ENCODE measurements at places on chromosomes 16 and 17.

GRCh38 chr16:73605309-73605708 is 557.4 kb upstream of the ZFHX3 start:
- no peak for DNase-seq

GRCh38 chr17:2237521-2237921 is 66.1 kb downstream of the SMG6 start:
- DNase-seq, result no peak

DNA sequence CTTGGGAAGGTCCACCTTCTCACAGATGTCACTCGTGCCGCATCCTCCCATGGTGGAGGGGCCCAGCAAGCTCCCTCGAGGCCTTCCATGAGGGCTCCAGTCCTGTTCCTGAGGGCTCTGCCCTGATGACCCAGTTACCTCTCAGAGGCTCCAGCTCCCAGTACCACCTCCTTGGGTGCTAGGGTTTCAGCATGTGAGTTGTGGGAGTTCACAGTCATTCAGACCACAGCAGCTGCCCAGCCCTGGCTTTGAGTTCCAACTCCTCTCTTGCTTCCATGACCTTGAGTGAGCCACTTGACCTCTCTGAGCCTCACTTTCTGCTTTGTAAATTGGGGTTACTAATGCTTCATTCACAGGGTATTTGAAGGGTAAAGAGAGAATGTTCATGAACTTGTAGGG is 37.1 kb upstream of the LGALS9 start:
- no peak for DNase-seq

DNA sequence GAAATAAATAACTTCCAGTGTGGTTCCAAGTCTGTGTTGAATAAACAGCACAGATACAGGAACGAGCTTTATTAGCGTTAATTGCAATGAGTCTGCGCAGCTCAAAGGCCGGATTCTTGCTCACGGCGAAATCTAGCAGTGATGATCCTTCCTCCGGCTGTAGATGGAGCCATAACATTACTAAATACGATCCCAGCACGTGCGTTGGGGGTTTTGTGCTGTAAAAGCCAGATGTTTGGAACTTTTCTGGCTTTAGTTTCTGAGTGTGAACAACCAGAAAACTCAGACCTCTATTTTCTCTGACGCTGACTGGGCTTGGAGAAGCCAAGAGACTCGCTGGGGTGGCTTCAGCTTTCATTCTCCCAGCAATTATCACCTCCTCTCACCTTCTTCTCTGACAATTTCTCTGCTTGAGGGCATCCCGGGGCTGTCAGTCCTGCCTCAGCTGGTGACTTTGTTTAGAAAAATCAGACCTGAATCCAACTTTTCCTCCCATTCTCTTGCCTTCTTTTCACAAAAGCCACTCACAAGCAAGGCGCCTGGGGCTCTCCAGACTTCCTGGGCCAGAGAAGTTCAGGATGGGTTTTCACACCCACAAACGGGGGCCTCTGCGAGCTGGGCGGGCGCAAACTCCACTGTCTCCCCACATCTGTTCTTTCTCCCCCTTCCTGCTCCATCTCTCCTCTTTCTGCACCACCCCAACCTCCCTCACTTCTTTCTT is 47.1 kb upstream of the AKTIP start:
- DNase-seq, result peak; percentile 50

DNA sequence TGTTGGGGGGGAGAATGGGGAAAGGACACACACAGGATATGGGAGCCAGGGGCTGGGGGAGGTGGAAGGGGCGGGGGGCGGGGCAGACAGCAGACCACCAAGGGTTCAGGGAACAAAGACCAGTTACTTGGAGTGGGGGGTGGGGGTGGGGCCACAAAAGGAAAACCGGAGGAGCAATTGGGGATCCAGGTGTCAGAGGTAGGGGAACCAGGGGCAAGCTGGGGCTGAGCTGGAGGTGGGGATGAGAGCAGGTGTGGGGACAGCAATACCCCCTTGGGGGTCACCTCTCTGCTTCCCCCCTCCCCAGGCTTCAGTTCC is 1.4 kb upstream of the ORAI3 start:
- no peak for DNase-seq

- no peak for DNase-seq
Observed at GRCh38 chr16:1950559-1950958, 3.9 kb downstream of the RPL3L start.

GRCh38 chr16:17362183-17362582 is 108.6 kb downstream of the XYLT1 start:
- no peak for DNase-seq

DNA sequence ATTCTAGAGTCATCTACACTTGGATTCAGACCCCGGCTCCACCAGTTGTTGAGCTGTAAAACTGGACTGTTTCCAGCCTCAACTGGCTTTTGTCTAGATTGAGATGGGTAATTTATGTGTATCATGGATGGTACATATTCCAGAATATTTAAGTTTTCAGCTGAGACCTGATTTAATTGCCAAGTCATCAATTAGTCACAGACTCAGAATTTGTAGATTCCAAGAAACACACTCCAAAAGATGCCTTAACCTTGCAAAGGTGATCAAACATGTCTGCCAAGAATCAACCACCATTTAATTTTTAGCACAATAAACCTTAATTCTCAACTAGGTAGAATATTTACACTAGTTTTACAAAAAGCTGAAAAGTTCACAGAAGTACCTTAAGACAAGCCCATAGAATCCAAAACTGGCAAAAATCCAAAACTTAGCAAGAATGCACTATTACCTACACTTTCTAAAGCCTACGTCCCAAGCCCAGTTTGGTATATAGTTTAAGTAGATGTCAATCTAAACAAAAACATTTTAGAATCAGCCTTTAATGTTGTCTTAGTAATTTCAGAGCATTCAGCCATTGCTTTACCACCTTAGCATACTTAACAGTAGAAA is 17.7 kb downstream of the SIAH1 start:
- DNase-seq, result no peak

- no peak for DNase-seq
Observed at GRCh38 chr16:71536752-71537499, 10.7 kb downstream of the CHST4 start.

GRCh38 chr16:2710711-2711231 is 9.3 kb downstream of the PRSS27 start:
- DNase-seq, result no peak

GRCh38 chr16:14240219-14240843 is 169.2 kb downstream of the MRTFB start:
- no peak for DNase-seq

DNA sequence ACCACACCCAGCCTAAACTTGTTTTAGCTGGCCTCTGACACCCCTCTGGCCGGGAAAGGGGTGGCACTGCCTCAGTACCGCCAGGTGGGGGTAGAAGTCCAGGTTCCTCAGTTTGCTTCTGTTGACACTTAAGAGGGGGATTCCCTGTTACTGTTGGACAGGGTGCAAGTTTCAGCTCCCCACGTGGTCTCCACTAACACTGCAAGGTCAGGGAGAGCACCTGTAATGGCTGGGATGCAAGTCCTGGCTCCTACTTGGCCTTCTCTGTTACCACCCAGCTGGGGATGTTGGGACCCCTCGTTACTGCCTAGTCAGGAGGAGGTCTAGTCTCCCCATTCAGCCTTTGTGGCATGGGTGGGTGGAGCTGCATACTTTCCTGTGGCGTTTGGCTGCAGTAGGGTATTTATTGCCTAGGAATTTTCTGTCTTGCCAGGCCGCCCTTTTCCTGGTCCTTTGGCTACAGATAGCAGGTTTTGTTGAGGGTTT is 10.6 kb upstream of the MFAP4 start:
- DNase-seq, result no peak

- no peak for DNase-seq
Observed at GRCh38 chr16:48157302-48157701, 1.5 kb upstream of the ABCC12 start.

DNA sequence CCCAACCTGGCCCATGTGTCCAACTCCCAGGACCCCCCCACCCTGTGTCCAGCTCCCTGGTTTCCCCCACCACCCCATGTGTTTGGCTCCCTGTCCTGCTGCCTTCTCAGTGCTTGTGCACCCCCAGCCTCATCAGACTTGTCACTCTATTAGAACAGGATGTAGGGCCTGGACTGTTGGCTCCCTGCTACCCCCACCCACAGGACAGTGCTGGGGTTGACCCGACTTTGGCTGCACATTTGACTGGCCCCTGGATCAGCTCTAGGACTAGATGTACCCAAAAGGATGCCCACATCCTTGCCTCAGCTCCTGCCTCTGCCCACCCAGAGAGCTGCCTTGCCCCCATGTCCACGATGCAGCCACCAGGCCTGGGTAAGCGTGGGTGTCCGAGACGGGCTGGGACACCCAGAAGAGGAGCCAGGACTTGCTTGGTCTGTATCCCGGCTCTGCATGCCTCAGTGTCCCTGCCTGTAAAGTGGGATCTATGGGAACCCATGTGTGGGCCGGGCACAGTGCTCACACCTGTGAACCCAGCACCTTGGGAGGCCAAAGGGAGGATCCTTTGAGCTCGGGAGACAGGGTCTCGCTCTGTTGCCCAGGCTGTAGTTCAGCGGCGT is 1.5 kb upstream of the CCDC57 start:
- no peak for DNase-seq

DNA sequence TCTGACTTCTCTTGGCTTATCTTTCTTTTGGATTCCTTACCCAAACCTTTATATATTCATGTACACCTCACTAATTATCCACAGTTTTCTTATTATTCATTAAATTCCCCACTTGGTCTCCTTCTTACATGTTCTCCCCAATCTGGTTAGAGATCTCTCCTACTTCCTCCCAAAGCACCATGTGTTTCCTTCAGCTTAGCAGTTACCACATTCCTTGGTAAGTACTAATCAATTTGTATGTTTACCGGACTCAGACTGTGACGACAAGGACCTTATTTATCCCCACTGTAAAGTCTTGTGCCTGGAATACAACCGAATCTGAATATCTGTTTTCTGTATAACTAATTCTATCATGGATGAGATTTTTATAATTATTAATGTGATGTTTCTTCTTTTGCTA is 389.5 kb downstream of the KCNJ2 start:
- no peak for DNase-seq

DNA sequence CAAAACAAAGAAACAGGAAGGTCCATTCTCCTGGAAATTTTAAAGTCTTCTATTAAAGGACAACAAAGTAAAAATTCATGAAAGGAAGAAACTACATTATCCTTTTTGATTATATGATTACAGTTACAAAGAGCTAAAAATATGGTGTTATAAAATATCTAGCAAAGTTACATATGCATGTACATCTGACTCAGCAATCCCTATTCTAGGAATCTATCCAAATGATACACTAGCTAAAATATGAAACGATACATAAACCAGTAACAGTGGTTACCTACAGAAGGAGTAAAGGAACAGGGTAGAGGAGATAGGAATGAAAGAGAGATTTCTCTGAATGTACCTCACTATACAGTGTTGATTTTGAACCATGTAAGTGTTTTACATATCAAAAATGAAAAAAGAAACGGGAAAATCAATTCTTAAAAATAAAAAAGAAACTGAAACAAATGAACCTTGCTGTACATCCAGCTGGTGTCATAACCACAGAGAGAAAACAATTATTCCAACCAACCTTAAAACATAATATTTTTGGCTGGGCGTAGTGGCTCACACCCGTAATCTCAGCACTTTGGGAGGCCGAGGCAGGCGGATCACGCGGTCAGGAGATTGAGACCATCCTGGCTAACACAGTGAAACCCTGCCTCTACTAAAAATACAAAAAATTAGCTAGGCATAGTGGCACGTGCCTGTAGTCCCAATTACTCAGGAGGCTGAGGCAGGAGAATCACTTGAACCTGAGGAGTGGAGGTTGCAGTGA is 41.4 kb downstream of the HYDIN start:
- no peak for DNase-seq

- no peak for DNase-seq
Observed at GRCh38 chr17:73640691-73641090, 3.6 kb downstream of the SDK2 start.

GRCh38 chr16:88749358-88749757 is 35.7 kb downstream of the PIEZO1 start:
- DNase-seq, result no peak

Data from CD4-positive, alpha-beta memory T cell (primary cell).